ENCODE measurements at places on chromosomes 5 and 9.

GRCh38 chr5:171505473-171506043, 86.1 kb downstream of the FGF18 start:
- DNase-seq = no peak

DNA sequence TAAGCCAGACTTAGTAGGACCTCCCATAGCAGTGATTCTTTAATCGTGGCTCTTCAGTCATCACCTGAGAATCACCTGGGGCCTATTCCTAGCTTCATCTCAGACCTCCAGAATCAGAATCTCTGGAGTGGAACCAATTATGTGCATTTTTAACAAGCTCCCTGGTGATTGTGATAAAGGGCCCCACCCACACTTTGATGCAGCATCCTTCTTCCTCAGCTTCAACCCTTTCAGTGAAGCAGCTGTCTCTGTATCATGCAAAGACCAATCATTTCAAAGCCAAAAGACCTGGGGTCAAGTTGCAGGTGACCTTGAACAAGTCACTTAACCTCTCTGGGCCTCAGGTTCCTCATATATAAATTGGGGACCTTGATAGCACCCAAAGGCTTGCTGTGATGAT, 17.1 kb downstream of the FBXO10 start:
- DNase-seq = no peak

- no peak for DNase-seq
Observed at GRCh38 chr5:169020102-169020501, 280.8 kb downstream of the SLIT3 start.

DNA sequence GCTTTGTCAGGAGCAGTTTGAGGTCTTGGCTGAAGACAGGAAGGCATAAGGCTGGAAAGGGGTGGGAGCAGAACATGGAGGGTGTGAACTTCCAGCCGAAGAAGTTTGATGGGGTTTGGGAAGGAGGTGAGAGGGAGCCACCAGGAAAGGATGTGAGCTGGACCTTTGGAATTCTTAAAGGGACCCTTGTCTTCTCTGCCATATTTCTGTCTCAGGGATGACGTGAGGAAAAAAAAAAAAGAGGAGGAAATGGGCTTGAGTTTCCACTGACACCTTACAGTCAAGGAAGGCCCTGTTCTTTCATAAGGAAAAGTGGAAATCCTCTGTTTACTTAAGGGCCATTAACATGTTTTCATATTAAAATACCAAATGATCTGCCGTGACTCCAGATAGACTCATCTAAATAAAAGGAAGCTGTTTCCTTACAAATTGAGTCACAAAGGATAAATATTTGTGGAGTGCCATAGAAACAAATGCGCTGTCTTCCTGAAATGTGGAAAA, 132.1 kb downstream of the PALM2AKAP2 start:
- DNase-seq = no peak

GRCh38 chr5:56350597-56351170, 117.6 kb upstream of the ANKRD55 start:
- no peak for DNase-seq

DNA sequence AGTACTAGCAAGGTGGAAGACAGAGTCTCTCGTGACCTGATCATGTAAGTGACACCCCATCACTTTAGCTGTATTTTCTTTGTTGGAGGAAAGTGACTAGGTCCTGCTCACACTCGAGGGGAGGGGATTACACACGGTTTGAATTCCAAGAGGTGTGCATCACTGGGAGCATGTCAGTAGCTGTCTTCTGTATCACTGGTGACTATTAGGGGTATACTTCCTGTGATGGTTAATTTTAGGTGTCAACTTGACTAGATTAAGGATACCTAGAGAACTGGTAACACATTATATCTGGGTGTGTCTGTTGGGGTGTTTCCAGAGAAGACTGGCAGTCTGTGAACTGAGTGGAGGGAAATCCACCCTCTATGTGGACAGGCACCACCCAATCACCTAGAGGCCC, 22.5 kb downstream of the FOXD1 start:
- no peak for DNase-seq

- no peak for DNase-seq
Observed at GRCh38 chr5:98700730-98701129, 72.7 kb upstream of the RGMB start.

DNA sequence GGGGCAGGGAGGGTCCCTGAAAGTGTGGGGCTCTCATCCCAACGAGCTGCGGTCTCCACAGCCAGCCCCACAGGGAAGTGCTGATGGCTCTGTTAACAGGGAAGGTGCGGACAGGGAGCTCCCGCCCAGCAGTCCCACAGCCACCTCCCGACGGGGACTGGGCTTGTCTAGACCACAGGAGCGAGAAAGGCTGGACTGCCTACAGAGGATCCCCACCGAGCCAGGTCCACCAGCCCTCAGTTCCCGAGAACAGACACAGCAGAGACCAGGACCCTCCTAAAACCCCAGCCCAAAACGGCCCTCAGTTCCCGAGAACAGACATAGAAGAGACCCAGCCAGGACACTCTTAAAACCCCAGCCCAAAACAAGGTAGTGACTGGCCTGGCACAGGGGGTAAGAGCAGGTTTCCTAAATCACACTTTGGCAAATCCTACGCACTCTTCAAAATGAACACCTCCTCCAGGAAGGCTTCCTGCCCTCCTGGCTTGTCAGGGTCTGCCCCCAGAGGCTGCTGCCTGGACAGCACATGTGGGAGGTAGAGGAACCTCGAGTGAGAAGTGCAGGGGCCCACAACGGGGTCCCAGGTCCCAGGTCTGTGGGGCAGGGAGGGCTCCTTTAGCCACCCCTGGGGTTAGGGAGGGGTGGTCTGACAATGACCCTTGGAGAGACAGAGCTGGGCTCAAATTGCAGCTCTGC, 86.1 kb upstream of the SARDH start:
- DNase-seq = no peak

GRCh38 chr9:105144841-105145240, 99.6 kb upstream of the SLC44A1 start:
- DNase-seq = no peak

GRCh38 chr5:96350678-96351077, 82.4 kb downstream of the PCSK1 start:
- DNase-seq = no peak

GRCh38 chr9:87259543-87260518, 237.8 kb upstream of the DAPK1 start:
- no peak for DNase-seq

GRCh38 chr5:148735301-148735835, 81.0 kb upstream of the HTR4 start:
- no peak for DNase-seq

DNA sequence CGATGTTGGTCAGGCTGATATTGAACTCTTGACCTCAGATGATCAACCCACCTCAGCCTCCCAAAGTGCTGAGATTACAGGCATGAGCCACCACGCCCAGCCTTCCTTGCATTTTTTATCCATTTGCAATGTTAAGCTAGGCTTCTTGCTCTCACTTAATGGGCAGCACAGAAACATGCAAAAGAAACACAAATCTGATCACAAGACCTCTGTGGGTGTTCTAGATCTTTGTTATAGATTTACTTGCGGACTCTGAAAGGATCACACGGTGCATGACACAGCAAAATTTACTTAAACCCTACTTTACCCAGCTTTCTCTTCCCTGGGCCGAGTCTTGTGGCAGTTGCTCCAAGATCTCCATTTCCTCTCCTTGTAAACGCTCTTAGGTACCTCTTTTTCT, 71.3 kb downstream of the PSAT1 start:
- no peak for DNase-seq

DNA sequence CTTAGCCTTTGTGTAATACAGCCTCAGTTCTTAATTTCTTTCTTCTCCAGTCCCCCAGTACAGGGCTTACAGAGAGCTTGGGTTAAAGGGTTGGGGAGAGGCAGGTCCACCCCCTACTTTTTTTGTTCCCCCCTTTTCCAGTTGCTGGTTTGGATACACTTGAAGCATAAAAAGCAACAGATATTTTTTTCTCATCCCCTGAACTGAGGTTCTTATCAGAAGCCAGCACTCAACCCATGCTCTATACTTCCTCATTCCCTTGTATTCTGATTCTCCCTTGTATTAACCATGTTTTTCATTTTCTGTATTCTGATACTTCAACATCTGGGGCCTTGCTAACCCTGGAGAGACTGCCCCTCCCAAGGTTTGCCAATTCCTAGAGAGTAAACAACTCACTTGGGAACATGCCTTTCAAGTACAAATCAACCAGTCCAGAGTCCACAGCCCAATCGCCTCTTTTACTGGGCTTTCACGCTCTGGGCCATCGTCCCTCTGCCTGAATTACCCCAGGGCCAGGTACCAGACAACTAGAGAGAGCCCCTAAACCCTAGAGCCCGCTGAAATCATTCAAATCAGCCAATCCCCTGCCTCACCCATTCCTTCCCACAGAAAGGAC, 333.4 kb upstream of the PUM3 start:
- no peak for DNase-seq

GRCh38 chr9:113590991-113591898, 127.7 kb downstream of the RGS3 start:
- no peak for DNase-seq

DNA sequence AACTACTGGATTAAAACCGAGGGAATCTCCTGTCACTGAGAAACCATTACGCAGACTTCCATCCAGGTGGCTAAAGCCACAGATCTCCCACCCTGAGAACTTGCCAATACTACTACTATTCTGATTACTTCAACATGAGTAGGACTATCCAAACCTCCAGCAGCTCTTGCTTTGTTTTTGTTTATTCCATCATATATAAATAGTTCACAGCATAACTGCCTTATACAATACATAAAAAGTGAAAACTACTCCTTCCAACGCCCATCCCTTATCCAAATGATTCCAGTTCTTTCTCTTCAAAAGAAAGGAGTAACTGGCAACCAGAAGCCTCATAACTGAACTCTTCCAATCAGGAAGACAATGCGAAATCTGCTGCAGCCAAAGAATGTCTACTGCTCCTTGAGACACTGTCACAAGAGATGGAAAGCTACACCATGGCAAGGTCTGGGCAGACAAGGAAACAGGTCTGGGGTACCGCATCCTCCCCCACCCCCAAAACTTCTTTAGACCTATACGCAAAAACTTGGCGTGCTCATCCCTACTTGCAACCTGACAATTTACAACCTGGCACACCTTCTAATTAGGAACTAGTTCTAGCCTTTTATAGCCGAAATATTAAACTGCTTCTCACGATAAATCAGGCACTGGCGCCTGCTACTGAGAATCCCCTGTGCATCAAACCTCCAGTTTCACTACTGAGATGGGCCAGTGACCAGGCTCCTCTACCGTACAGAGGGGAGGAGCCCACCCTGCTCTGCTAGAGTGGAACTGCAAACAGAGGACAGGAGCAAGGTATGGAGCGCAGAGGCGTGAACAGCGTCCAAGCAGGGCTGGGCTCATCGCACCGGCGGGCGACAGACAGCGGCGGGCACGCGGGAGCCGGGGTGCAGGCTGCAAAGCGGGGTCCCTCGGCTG, 986 bp downstream of the PLPP1 start:
- no peak for DNase-seq

DNA sequence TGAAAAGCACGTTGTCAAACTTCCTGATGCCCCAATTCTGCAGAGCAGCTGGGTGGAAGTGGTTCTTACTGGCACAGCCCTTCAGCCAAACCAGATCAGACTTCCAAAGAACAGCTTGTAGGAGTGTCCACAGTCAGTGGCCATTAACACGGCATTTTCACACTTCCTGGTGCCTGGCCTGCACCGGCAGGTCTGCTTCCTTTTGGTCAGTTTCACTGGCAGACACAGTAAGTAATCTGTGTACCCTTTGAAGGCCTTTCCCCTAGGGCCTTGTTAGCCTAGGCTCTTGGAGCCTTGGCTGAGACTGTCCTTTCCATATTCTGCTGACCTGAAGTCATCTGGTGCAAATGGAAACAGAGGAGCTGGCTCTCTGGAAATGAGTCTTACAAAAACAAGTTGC, 297.5 kb upstream of the TNC start:
- no peak for DNase-seq

- DNase-seq = no peak
Observed at GRCh38 chr9:84772511-84772910, 103.0 kb downstream of the NTRK2 start.

DNA sequence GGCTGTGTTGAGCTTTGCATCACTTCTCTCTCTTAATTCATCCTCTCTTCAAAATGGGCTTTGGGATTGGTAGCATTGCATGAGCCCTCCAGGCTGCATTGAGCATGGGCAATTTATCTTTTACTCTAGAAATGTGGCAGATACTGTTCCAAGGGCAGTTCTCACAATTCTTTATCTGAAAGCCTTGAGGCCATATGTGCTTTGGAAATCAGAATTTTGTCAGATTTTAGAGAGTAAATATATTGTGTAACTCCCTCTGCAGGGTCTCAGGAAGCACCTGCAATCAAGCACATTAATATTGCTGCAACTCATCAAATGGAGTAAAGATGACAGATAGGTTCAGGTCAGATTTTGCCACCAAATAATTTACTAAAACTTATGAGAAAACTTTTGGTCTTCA, 17.6 kb downstream of the ALDOB start:
- DNase-seq = no peak

GRCh38 chr5:59767681-59768151, 125.8 kb downstream of the PDE4D start:
- no peak for DNase-seq

- no peak for DNase-seq
Observed at GRCh38 chr5:128596071-128596470, 58.0 kb upstream of the FBN2 start.

DNA sequence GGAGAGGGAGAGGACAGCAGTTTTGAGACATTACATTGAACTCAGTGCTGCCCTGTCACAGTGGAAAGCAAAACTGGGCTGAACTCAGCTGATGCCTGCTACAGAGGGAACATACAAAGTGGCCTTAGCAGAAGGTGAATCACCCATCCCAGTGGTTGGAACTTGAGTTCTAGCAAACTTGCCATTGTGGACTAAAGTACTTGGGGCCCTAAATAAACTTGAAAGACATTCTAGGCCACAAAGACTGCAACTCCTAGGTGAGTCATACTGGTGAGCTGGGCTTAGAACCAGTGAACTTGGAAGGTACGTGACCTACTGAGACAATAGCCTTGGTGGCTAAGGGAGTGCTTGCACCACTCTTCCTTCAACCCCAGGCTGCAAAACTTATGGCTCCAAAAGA, 155.7 kb upstream of the RIOK2 start:
- DNase-seq = no peak

GRCh38 chr5:103369125-103370120, 110.9 kb downstream of the MACIR start:
- DNase-seq = no peak

- DNase-seq = no peak
Observed at GRCh38 chr9:34328500-34328986, 525 bp downstream of the KIF24 start.

DNA sequence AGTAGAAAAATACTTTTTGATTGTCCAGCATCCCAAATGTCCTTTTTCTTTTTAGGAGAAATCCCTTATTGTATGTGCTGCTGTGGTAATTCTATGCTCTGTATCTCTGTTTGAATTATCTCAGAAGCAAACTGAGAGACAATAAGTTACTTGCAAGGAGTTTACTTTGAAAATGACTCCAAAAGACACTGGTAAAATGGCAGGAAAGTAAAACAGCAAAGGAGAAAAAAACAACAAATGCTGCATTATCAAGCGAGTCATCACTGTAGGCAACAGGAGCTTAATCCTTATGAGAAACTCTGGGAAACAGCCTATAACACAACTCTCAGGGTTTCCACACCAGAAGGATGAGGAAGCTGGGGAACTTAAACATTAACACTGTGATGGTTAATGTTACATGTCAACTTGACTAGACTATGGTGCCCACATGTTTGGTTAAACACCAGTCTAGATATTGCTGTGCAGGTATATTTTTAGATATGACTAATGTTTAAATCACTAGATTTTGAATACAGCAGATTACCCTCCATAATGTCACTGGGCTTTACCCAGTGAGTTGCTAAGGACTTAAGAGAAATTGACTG, 92.6 kb upstream of the GAS1 start:
- DNase-seq = no peak

- DNase-seq = no peak
Observed at GRCh38 chr5:175797521-175798038, 73.8 kb upstream of the CPLX2 start.

Measured in NCI-H1436 treated with DMSO at 0.1 percent for 48 hours (cell line).